ENCODE measurements at places on chromosomes 13 and 19.

GRCh38 chr13:54373211-54373610 lies 1344.6 kb downstream of the OLFM4 start:
- no peak for DNase-seq

DNA sequence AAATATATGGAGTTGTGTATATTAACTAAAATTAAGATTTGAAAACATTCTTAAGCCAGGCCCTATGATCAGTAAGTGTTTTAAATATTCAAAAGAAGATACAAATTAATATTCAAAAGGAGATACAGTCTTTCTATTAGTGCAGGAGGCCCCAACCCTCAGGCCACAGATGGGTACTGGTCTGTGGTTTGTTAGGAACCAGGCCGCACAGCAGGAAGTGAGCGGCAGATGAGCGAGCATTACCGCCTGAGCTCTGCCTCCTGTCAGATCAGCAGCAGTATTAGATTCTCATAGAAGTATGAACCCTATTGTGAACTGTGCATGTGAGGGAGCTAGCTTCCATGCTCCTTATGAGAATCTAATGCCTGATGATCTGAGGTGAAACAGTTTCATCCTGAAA lies 232.9 kb downstream of the FOXO1 start:
- DNase-seq, result peak; percentile 30

DNA sequence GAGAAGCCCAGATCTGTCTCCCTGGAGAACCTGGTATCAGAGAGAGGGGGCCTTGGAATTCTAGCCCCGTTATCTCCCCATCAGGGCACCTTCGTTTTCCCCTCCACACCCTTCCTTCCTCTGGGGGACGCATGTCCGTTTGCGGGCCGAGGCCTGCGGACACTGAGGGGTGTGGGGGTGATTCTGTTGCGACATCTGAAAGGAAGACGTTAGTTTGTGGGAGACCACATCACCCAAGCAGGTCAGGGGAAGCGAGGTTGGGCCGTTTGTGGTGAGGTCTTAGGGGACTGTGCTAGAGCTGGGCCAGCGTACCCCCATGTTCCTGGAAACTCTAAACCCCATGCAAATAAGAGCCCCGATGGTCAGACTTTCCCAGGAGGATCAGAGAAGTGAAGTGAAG lies 3.7 kb upstream of the HSH2D start:
- no peak for DNase-seq

DNA sequence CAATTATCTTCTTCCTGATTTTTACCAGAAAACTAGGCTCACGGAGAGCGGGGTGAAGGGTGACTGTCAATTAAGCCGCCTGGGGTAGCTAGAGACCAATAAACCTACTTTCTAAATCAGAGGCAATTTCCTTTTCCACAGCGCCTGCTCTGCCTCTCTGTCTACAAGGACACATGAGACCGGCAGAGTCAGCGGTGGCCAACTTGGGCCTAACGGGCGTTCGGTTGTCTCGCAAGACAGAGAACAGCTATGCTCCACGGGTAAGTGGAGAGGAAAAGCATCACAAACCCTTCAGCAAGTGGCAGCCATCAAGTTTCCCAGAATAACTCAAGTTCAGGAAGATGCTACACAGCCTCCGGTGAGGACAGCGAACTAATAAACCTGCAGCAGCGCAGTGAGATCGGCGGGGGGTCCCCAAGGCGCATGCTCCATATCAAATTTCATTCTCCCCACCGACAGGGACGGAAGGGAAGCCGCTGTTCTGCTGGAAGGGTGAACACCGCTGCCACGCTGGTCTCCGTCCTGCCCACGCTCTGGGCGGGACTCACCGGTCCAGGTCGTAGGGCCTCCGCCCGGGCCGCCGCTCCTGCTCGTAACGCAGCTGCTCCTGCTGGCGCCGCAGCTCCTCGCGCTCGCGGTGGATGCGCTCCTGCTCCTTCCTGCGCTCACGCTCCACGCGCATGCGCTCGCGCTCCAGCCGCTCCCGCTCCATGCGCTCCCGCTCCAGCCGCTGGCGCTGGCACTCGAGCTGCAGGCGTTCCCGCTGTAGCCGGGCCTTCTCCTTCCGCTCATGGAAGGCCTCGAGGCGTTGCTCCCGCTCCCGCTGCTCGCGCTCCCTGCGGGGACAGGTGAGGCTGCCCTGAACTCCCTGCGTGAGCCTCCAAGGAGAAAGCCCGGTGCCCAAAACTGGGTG lies 25.8 kb upstream of the TINCR start:
- no peak for DNase-seq

- DNase-seq, result no peak
Measured at GRCh38 chr13:52845766-52846566, 2.5 kb downstream of the PCDH8 start.

DNA sequence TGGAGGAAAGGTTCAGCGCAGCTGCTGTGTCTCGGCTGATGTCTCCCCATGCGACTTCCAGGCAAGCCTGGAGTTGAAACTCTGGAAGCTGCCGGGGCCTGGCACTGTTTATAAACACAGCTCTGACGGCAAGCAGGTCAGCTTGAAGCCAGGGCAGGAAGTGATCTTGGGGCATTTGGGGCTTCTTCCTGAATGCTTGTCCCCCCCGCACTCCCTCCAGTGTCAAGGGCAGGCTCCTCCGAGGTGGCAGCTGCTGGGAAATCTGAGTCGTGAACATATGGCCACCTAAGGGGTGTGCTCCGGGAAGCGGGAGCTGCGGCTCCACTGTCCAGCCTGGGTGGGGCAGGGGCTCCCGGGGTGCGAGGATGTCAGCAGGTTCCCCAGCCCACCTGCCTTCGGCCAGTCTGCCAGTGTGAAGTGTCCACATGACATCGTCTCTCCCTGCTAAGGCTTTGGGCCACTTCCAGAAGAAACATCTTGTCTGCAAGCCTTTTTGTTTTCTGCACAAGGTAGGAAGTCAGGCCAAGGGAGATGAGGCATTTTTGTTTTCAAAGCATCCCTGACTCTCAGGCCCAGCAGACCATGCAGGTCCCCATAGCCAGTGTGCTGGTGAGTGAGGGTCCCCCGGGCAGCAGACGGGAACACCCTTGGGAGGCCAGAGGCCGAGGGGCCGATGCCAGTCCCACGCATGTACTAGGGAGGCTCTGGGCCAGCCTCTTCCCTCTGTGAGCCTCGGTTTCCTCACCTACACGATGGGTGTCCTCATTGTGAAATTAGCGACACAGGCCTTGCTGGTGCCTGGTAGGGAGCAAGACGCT lies 2.7 kb downstream of the PIAS4 start:
- DNase-seq, result no peak

- DNase-seq, result no peak
Measured at GRCh38 chr13:41681587-41681986, 224.2 kb downstream of the RGCC start.

- DNase-seq, result no peak
Measured at GRCh38 chr13:24683351-24683750, 3.1 kb downstream of the ATP12A start.

DNA sequence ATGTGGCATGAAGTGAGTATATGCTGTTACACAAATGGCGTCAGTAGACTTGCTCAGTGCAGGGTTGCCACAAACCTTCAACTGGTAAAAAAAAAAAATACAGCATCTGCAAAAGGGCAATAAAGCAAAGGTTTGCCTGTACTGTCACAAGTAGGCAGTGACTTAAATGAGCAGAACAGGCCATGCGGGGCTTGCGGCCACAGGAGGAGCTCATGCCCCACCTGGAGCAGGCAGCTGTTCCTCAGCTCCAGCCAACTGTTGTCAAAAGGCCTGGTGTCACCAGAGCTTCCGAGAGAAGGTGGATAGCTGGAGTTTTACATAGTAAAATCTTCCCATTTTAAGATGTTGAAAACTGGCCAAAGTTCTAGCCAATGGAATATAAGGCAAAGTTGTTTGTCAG lies 7.7 kb downstream of the ATP7B start:
- DNase-seq, result no peak

DNA sequence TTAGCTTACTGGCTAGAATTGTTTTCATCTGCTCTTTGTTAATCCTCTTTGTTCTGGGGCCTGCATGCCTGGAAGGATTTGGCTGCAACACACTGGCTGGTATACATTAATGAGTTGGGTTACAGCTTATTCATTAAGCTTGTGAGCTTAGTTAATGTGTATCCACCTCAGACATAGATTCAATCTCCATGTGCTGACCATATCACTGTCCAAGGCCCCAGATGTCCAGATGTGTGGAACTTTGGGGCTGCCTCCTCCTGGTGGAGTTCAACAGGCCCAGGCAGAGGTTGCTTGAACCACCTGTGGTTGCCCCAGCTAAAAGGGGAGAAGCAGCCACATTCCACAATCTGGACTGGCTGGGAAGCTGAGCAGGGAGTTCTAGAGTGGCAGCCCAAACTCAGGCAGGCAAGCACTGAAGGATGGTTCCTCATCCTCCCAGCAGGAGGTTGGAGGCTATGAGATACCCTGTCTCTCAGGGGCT lies 5.4 kb downstream of the DIAPH3 start:
- no peak for DNase-seq

DNA sequence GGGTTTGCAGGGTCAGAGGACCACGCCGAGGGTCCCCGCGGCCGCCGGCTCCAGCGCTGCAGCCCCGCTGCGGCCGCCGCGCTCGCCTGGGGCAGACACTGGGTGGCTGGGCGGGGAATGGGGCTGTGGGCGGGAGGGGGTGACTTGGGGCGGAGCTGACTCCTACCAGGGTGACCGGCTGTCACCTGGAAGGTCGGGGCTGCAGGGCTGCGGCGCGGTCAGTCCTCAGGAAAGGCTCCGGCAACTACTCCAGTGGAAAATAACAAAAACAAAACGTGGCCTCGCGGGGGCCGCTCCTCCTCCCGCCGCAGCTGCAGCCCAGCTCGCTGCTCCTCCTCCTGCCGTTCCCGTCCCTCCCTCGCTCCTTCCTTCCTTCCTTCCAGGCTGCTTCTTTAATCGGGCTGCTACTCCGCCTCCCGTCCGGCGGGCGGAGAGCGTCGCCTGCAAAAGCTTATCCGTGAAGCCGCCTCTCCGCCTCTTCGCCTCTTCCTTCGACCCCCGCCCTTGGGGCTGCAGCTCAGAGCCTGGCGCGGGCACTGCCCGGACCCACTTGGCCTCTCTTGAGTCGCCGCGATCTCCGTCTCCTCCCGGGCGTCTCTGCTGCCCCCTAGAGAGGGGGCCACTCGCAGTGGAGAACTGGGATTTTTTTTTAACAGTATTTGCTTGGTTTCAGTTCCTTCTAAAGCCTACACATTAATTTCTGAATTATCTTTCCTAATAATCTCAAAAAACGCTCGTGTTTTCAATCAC lies at the start of gene TBC1D4:
Gene TBC1D4 (minus strand): TSS at position 100 of the 750 bp plus-strand sequence. CDS start 402 bp downstream, outside the sequence.
- DNase-seq, result peak; percentile 39

DNA sequence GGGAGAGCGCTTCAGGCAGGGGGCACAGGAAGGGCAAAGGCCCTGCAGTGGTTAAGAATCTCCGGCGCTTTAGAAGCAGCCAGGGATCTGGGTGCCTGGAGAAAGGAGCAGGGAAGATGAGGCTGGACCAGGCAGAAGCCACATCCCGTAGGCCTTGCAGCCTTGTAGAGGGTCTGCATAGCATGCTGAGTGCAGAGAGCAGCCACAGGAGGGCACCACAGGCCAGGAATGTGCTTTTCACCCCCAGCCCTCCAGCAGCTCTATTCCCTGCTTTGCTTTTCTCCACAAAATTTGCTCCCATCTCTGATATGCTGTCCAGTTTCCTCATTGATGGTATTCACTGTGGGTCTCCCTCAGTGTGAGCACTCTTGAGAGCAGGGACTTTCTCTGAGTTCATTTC lies 5.7 kb downstream of the WDR62 start:
- DNase-seq, result peak; percentile 17

- no peak for DNase-seq
Measured at GRCh38 chr13:106915146-106915545, 347.2 kb upstream of the ARGLU1 start.

DNA sequence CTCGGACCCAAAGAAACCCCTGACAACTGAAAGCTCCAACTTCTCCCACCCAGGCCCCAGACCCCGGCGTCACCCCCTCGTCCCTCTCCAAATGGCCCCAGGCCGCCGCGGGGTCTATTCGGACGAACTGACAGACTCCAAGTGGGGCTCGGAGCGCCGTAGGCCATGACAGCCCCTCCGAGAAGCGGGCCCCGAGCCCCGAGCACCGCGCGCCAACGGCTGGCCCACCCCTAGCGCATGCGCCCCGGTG lies 360 bp downstream of the DDX39A start:
- DNase-seq, result no peak

- no peak for DNase-seq
Measured at GRCh38 chr13:110347535-110348308, 40.6 kb downstream of the COL4A2 start.

DNA sequence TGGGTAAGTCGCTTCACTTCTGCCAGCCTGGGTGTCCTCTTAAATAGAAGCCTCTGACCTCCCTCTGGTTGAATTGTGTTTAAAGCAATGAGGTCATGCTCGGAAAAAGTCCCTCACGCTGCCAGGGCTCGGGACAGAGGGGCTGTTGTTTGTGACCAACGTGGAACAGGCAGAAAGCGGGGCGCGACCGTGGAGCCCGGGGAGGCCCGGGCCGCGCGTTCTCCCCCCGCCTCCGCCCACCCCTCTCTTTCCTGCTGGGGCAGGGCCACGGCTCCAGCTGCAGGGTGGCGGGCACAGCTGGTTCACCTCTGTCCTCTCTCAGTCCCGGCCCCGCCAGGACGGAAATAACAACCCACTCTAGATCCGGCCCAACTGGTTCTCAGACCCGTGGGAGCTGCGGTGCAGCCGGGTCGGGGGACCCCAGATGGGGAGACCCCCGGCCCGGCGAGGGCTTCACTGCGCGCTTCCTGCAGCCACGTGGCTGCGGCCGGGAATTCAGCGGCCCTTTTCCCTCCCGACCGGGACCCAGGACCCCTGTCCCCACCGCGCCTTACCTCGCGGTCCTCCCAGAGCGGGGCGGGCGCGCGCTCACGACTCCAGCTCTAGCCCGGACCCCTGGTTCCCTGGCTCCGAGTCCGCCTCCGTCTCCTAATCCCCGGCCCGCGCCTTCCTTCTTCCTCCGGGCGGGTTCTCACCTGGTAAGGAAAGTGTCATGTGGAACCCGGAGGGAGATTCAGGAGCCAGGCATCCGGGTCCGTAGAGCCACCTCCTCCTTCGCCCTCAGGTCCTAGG lies 1.9 kb downstream of the CDC42EP5 start:
- no peak for DNase-seq

- no peak for DNase-seq
Measured at GRCh38 chr13:111623208-111623607, 302.8 kb downstream of the TEX29 start.

DNA sequence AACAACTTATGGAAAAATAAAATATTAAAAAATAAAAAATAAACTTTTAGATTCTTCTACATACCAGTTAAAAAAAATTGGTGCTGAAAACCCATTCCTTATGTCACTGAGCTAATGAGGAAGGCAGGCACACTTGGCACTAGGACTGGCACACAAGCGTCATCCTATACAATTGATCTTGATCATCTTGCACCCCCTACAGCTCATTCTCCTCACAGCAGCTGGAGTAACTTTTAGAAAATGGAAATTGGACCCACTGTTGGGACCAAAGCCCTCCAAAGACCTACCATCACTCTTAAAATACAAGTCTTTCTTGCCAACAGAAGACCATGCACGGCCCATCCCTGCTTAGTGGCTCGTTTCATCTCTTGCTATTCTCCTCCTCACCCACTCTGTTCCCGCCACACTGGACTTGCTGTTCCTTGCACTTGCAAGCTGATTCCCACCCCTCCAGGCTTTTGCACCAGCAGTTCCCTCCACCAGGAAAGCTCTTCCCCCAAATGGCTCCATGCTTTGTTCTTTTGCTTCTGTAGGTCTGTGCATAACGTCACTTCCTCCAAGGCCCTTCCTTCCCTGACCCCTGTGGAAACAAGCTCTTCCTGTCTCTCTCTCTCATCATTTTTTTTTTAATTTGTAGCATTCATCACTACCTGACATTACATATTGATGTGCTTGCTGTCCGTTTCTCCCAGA lies 11.6 kb downstream of the CTU1 start:
- DNase-seq, result no peak

All from activated CD4-positive, alpha-beta T cell treated with anti-CD3 and anti-CD28 coated beads, Interleukin-2, amount 50 U/mL, for 1 hour (primary cell).